ENCODE measurements at places on chromosomes 1 and 21.
A peak's percentile ranks its signal among the peaks of the same experiment; 100 is the strongest.

- DNase-seq, result no peak
Measured at GRCh38 chr1:85049735-85050166, 1.5 kb upstream of the MCOLN3 start.

DNA sequence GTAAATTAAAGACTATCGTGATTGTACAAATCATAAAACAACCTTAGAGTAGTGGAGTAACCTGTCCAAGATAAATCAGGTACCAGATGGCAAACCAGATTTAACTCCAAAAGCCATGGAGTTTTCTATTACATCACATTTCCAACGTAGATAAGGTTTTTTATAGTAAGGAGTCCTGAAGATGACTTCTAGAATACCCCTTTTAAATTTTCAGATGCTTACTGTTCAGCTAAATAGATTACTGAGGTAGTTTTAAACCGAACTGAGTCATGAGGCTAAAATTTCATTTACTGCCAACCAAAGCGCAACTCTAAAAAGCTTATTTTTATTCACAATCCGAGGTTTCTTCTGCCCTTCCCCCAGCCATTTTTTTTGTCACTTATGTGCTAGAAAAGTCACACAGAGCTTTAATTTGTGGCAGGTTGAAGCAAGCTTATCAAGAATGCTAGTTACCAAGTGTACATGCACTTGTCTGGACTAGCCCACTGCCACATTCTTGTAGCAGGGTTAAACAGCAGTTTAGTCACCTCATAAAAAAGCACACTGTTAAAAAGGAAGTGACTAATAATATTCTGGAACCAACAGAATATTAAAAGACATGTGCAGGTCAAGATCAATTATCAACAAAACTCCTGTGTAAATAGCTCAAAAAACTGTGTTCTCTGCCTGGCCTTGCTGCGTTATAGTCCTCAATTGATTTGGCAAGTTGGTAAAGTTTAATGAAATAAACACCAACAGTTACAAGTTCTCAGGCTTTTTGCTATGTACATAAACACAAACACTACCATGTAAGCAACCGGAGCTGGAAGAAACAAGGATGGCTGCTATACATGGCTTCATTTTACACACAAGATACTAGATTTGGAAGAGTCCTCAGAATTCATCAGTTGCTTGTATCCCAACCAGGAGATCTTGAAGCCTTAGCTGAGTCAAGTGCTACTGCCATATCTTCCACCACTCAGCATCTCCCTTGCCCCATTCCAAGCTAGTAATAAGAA, 180.3 kb upstream of the DMRTA2 start:
- DNase-seq, result no peak

DNA sequence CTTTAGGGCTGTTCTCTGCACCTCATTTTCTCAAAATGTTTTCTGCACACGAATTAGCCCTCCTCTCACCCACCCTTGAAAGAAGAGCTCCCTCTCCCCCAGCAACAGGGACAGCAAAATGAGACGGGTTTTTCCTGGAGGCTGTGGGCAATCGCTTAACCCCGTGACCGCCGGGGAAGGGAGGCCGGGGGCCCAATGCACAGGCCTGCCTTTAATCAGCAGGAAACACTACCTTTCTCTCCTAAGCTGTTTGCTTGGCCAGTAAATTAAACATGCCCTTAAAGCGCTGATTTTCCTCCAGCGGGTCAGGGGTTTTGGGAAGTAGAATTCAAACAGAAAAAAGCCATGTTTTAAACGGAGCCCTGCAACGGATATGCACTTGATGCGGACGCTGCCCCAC, 114.4 kb downstream of the PRDM16 start:
- no peak for DNase-seq

DNA sequence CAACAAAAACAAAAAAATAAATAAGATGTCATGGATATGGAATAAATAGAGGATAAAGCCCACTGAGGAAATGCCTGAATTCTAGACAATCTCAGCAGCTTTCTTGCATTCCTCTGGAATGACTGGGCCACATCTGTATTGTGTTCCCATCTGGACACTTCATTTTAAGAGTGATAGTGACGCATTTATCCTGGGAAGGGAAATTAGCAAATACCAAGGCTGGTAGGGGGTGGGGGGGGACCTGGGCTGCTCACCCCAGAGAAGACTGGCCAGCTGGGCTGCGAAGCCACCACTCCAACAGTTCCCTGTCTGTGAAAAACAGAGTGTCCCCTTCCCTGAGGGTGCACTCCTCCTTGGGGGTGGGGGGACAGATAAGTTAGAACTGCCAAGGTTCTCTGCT, 106.3 kb downstream of the HIVEP3 start:
- peak; percentile 82 for DNase-seq

DNA sequence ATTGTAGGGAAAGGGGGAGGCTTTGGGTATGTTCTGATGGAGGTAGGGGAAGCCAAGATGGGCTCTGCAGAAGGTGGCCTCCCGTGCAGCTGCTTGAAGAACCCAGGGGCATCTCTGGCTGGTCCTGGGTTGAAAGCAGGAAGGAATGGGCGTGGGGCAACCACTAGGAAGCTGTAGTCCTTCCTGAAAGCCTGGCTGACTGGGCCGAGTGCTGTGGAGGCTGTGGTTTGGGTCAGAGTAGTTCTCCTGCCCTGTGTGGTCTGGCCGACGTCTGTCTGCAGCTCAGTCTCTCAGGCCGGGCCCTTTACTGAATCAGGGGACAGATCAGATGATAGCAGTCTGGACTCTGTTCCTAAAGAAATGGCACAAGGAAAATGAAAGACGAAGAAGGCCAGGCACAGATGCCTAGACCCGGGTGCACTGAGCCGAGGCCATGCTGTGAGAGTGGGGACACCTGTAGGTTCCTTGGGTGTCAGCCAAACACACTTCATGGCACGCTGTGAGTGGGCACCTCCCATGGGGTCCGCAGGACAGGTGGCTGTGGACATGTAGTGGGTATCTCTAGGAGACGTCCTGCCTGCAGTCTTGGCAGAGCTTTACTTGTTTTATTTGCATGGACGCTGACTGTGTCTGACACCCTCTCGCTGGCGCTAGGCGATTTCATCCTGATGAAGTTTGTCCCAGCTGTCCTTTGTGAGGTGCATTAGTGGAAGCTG, 87.0 kb downstream of the POFUT2 start:
- no peak for DNase-seq

GRCh38 chr1:162300057-162300917, 76.4 kb downstream of the SPATA46 start:
- no peak for DNase-seq

- no peak for DNase-seq
Measured at GRCh38 chr1:35564037-35564883, 6.7 kb downstream of the NCDN start.

GRCh38 chr1:16967095-16967575, 13.3 kb downstream of the MFAP2 start:
- no peak for DNase-seq

DNA sequence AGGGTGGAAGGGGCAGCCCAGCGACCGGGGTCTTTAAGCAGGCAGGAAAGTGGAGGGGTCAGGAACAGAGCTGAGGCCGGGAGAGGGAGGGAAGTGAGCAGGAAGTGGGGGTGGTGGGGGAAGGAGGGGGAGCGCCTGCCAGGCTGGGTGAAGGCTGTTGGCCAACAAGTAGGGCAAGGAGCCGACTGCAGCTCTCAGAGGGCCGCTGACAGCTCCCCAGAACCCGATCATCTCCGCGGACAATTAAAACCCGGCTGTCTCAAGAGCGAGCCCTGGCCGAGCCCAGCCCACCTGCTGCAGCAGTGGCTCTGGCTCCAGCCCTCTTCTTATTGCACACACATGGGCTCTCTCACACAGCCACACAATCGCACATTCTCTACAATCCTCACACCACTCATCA, 51.6 kb downstream of the GRIK3 start:
- DNase-seq, result no peak

DNA sequence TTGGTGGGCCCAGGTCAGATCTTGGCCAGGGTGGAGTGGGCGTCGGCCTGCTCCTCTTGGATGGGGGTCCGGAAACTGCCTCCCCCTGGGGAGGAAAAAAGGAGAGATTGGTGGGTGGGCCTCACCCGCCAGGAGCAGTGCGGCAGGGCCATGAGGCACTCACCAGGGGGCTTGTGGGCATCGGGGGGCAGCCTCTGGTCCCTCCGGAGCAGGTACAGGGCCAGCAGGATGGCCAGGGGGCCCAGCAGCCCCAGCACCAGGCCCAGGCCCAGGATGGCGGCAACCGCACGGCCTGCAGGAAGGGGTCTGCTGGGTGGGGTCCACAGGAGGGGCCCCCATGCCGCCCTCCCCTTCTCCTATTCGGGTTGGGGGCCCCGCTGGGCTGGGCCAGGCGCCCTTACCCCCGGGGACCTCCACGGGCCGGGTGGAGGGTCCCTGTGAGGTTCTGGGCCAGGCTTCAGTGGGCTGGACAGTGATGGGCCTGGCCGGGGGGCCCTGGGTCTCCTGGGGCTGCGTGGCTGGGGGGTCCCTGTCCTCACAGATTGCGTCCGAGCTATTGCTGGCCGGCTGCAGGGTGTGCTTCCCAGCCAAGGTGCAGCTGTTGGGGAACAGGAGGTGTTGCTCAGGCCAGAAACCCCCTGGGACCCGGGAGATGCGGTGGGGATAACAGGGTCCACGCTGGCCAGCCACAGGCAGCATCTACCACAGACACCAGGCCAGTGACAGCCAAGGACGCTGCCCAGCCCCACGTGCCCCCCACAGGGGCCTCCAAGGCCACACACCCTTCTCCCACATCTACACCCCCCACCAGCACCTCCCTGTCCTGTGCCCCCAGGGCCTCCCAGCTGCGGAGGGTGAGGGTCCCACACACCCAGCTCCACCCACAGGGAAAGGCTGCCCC, 2.2 kb downstream of the TNFRSF4 start:
- DNase-seq, result no peak

DNA sequence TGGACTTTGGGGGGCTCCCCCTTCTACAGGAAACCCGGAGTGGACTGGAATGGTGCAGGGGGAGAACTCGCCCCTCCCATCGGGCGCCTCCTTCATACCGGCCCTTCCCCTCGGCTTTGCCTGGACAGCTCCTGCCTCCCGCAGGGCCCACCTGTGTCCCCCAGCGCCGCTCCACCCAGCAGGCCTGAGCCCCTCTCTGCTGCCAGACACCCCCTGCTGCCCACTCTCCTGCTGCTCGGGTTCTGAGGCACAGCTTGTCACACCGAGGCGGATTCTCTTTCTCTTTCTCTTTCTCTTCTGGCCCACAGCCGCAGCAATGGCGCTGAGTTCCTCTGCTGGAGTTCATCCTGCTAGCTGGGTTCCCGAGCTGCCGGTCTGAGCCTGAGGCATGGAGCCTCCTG, at the start of gene TNFRSF14:
TNFRSF14 (plus strand) TSS at position 95 of the 401 bp plus-strand sequence; CDS start at position 389, 294 bp downstream.
- DNase-seq, result no peak

DNA sequence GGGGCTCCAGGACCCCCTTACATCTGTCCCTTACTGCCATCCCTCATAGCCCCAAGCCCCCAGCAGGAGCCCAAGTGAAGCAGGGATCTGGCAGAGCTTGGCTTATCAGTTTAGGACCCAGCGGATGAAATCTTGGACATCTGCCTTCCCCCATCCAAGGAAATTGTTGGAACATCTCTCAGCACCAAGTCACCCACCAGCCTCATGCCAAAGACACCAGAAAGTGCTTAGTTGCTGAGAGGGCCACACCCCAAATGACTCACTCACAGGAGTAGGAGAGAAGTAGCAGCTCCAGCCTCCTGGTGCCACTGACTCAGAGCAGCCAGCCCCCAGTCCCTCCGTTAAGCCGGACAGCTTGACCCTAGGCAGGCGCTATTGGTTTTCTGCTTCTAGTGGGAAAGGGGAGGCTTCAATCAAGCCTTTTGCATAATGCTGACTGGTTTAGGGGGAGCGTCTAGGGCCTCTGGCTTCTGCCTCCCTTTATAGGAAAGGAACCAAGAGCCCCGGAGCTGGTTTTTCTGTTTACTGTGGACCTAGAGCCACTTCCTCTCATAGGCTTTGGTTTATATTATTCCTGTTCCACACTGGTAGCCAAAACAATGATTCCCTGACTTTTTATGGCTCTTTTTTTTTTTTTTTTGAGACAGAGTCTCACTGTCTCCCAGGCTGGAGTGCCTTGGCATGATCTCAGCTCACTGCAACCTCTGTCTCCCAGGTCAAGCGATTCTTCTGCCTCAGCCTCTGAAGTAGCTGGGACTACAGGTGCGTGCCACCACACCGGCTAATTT, 114.2 kb upstream of the IPO9 start:
- peak; percentile 99 for DNase-seq

DNA sequence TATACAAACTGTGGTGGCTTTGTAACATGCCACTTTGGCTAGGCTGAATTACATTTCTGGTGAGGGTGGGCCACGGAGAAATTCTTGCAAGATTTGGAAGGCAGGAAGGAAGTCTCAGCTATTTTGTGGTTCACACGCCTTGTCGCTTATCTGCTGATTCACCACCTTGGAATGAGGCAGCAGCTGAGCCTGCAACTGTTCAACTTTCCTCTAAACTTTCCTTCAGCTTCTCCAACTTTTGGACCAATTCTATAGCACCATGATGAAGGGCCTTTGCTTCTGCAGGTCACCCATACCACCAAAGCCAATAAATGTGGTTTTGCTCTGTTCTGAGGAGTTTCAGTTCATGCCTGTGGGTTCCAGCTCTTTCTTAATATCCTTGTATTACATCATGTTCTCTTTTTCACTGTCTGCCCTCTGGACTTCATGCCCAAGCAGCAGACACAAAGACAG, 337.6 kb upstream of the SNX7 start:
- DNase-seq, result peak; percentile 97

- no peak for DNase-seq
Measured at GRCh38 chr1:156368157-156368658, 803 bp upstream of the RHBG start.

DNA sequence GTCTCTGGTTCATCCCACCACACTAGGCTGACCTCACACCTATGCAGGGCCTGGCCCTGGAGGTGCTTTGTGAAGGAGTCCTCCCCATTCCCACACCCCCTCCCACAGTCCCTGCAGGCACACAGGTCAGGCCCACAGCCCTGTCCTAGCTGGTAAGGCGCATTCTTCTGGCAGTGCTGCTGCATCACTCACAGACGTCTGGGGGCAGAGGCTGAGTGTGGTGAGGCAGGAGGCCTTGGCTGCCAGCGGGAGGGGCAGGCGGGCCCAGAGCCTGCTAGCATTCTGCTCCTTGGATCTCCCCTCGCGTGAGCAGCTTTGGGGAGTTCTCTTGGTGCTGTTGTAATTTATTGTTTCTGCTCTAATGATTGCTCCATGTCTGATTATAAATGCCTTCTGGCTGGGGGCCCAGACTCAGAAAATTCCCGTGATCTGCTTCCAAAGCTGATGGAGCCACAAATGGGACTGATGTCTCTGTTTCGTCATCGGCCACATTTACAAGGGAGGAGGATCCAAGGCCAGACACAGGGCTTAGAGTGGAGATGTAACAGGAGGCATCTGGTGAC, 62.9 kb downstream of the TRABD2B start:
- no peak for DNase-seq

DNA sequence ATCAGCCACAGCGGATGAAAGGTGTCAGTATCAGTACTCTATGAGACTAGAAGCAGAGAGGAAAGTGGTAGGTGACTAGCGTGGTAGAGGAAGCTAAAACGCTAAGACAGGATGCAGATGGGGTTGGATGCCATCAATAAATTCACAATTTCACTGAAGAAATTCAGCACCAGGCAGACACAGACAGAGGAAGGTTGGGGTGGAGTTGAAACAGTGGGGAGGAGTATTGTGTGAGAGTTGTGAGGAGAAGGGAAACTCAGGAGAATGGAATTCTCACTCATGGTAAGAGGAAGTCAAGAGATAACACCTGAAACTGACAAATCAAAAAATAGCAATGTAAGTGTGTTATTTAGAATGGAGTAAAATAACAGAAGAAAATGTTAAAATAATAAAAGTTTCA, 208.5 kb upstream of the DAB1 start:
- peak; percentile 44 for DNase-seq
